CD4-positive, alpha-beta T cell treated with Interleukin-21 for 1 hour (primary cell): ENCODE measurements at places on chromosomes 13 and 19.
A peak's percentile ranks its signal among the peaks of the same experiment; 100 is the strongest.

DNA sequence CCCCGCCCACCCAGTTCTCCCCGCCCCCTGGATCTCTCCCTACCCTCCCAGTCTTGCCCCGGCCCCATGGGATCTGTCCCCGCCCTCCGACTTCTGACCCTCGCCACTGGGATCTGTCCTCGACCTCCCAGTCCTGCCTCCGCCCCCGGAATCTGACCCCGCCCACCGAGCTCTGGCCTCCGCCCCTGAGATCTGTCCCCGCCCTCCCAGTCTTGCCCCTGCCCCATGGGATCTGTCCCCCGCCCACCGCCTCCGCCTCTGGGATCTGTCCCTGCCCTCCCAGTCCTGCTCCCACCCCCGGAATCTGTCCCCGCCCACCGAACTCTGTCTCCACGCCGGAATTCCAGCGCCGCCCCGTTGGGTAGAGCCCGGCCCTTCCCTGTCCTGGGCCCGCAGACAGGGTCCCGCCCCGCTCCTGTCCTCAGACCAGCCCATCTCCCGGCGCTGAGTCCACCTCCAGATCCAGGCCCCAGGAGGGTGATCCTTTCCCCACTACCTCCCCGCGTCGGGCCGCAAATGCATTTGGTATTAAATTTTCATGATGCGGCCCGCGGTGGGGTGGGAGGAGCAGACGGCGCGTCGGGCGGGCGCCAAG is 1.5 kb upstream of the SLC17A7 start:
- peak; percentile 59 for DNase-seq

DNA sequence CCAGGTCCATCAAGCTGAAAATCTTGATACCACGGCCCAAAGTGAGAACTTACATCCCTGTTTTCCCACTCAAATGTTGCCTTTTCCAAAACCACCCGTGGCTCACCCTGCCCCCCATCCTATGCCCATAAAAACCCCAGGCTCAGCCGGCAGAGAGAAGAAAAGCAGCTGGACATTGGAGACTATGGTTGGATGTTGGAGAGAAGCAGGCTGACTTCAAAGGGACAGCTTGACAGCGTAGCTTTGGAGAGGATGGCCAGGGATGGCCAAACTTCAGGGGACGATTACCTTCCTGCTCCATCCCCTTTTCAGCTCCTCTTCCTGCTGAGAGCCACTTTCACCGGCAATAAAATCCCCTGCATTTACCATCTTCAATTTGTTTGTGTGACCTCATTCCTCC is 3.5 kb upstream of the ZNF792 start:
- no peak for DNase-seq

DNA sequence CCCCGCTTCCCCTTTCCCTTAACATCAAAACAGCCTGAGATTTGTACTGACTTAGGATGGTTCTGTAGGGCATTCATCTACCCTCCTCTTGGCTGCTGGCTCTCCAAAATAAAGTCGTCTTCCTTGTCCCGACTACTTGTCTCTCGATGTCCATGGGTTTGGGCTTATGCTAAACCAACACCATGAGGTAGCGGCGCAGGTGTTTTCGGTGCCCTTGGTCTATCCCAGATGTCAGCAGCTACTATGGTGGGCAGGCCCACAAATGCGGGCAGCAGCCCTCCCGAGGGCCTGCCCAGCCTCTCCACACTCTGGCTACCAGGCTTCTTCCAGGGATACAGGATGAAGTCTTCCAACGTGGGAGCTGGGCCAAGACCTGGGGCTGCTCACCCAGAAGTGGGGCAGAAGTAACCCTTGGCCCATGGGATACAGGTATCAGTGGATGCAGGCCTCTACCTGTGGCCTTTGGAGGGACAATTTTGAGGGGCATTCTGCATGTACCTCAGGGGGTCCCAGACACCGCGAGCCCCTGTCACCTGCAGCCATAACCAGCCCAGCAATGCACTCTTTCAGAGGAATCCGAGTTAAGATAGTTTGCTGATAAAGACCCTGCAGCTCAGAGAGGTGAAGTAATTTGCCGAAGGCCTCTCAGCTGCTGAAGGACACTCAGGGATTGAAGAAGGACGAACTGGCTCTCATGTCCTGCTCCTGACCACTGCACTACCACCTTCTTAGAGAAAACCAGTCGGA is 47.8 kb upstream of the VSTM2B start:
- DNase-seq: no peak

DNA sequence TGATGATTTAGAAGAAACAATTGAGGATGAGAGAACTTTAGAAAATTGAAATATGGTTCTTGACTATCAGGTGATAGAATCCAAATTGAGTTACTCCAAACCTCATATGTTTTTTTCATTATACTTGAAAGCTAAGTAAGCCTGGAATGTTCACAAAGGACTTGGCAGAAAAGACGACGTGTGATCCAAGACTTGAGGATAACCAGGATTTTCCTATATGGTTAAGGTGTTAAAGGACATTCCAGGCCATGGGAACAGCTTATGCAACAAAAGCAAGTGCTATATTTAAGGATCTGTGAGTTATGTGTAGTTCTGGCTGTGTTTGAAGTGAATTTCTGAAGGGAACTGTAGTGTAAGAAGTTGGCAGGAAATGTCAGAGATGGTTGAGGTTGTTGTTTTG is 52.5 kb downstream of the SLITRK1 start:
- DNase-seq: no peak

- no peak for DNase-seq
Measured at GRCh38 chr19:1634242-1634937, 18.0 kb downstream of the TCF3 start.

DNA sequence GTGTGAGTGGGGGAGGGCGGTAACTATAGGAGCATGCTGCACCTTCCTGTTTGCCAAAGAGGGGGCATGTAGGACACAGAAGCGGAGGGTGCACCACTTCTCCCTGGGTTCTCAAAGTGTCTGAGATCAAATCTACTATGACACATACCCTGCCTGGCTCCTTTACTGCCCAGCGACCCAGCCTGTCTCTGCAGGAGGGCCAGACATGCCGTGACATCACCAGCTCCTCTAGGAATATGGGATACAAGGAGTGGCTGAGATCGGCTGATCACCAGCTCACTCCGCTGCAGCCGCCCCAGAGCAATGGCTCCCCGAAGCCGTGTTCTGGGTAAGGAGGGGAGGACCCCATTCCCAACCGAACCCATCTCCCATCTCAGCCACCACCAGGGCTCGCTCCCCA is 16.4 kb upstream of the IGFL1 start:
- DNase-seq: no peak

GRCh38 chr13:63438951-63439350 is 2023.3 kb upstream of the PCDH20 start:
- DNase-seq: no peak

DNA sequence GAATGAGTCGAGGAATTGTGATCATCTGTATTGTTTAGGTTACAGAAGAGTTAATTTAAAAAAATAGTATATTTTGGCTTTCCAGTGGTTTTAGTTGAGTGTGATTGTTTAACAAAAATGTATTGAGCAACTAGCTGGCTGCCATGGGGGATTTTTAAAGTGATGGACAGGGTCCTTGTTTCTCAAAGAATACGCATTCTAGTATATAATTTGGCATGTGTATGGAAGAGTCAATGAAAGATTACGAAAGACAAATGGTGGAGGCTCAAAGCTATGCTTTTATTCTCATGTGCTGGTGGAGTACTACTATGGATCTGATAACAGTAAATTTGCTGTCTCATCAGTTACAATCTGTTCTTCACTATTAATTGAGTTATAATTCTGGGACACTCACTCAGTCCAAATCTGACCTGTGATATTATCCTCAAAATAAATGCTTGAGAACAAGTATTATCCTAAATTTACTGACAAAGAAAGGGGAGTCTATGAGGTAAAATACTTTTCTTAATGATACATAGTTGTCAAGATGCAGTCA is 240.0 kb downstream of the GPC6 start:
- no peak for DNase-seq

DNA sequence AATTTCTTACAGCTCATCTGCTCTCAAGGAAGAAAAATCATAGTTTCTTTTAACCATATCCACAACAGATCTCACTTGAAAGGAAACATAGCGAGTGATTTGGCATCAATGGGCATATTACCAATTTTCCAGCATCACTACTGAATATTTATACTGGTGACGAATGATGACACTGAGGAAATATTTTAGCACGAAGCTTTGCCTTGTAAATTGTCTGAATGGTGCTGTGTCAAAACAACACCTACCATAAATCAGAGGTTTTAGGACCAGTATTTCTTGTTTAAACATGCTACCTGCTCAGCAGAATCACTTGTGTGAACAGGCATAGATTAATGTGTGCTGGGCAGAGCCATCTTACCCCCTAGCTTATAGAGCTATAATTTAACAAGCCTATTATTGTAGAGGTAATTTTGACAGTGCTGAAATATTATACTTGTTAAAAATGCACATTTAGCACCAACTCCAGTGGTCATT is 146.8 kb downstream of the ABCC4 start:
- DNase-seq: no peak

GRCh38 chr19:17394891-17395415 is 957 bp upstream of the CCDC194 start:
- DNase-seq: peak; percentile 75

GRCh38 chr13:39897636-39898035 is 242.2 kb downstream of the COG6 start:
- DNase-seq: no peak

- no peak for DNase-seq
Measured at GRCh38 chr19:51524666-51525264, 6.7 kb downstream of the SIGLEC6 start.

DNA sequence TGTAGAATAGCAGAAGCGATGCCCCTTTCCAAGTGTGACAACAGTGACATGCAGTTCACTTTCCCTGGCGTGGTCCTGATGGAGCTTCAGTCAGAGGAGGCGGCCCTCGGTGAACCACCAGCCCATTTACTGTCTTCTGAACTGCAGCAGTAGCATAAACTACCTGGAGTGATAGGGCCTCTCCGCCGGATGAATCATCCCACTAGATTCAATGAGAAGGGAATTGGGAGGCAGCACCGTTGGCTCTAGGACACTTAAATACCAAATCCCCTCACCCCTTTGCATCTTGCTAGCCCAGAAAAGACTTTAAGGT is 112.8 kb upstream of the GPR12 start:
- no peak for DNase-seq

DNA sequence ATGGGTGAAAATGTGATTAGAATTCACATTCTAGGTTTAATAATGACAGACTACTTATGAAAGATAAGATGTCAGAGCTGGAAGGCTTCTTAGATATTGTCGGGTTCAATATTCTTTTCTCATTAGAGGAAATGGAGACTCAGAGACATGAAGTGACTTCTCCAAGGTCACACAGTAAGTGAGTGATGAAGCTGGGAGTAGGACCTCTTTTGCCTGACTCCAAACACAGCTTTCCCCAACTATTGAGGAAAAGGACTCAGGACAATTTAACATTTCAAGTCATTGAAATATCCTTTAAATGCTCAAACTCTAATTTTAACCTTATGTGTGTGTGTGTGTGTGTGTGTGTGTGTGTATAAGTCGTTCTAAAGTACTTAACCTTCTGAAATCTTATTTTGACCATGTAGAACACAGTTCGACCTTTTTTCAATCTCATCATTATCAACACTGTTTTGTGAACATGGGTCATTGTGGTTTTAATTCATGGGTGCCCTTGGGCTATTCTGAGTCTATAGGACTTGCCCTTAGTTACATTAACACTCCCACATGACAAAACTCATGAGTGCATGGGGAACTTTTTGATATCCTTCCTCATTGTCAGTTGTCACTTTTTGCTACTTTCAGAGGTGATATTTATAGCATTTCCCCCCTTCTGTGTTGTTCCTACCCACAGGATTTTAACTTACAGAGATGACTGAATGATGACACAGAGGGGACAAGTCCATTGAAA is 53.0 kb downstream of the LRCH1 start:
- no peak for DNase-seq

DNA sequence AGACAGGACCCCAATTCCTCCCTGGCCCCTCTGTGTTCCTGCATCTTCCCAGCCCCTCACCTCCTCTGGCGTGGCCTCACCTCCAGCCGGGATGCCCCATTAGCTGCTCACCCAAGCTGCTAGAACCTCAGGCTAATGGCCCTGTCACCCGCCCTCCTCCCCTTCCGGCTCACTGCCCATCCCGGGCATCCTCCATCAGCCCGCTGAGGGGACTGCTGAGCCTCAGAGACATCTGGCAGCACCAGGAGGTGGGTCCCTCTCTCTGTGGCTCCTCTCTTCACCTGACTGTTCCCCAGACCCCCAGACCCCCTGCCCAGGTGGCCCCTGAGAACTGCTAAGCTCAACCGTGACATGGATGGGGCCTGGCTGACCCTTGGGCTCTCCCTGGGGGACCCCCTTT is 2.9 kb downstream of the FFAR1 start:
- no peak for DNase-seq

GRCh38 chr19:1475751-1476437 is 3.1 kb downstream of the C19orf25 start:
- DNase-seq: no peak

- DNase-seq: no peak
Measured at GRCh38 chr19:30522341-30522740, 150.2 kb downstream of the ZNF536 start.

GRCh38 chr19:13705201-13705600 is 59.1 kb upstream of the MRI1 start:
- no peak for DNase-seq

DNA sequence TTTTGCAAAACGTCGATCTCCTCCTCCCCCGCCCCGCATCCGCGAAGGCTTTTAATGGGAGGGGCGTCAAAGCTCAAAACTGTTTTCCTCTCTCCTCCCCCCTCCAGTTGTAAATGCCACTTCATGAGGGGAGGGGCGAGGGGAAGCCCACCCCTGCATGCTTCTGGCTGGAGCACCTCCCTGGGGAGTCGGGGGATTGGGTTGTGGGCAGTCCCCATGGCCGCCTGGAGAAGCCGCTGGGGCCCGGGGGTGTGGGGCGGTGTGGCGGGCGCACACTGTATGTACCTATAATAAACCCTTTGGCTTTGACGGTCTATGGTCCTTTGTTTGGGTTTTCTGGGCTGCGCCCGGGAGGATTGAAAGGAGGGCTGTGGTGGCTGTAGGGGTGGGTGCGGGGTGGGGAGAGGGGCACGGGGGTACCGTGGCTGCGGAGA is 505 bp upstream of the SHKBP1 start:
- DNase-seq: peak; percentile 43

GRCh38 chr19:10468133-10468532 is 35.0 kb downstream of the KEAP1 start:
- DNase-seq: no peak

- DNase-seq: no peak
Measured at GRCh38 chr19:48728911-48729664, 9.6 kb upstream of the MAMSTR start.

DNA sequence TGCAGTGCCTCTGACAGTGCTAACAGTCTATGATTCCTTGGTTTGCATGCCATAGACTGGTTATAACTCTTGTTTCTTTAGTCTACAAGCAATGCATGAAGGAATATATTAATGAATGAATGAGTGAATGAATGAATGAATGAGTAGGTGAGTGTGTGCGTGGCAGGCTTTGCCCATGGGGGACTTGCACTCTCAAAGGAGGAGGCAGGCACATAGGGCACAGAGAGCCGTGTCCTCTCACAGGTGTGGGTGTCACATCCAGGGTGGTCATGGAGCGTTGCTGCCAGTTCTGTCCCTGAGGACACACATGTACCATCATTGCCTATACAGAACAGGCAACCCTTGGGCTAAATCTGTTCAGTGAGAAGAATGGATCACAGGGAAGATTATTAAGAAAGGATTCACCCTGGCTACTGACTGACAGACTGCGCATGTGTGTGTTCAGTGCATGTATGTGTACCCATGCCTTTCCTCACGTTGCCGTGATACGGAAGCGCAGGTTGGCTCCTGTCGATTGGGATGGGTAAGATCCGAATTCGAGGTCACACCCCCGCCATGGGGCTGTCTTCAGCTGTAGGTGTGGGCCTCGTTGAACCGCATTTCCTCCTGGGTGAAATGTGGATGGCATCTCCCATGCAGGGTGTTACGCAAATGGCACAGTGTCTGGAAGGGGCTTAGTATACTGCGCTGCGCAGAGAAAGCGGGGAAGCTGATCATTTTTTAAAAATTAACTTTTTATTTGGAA is 161.4 kb downstream of the STK24 start:
- DNase-seq: no peak
